ENCODE measurements at places on chromosomes 3 and 15.

GRCh38 chr15:31473385-31474058 lies 146.9 kb downstream of the KLF13 start:
- no peak for DNase-seq

GRCh38 chr15:42012241-42012640 lies 8.6 kb downstream of the PLA2G4E start:
- DNase-seq: no peak

GRCh38 chr3:151199554-151200438 lies 3.2 kb downstream of the GPR171 start:
- DNase-seq: no peak

- DNase-seq: no peak
These were observed 52.9 kb downstream of the LRTM1 start for GRCh38 chr3:54874816-54875556.

GRCh38 chr15:40763801-40764628 lies at the start of gene GCHFR:
Gene GCHFR (plus strand): TSS chr15:40764068. CDS start chr15:40764181, 113 bp downstream.
- peak; percentile 36 for DNase-seq

DNA sequence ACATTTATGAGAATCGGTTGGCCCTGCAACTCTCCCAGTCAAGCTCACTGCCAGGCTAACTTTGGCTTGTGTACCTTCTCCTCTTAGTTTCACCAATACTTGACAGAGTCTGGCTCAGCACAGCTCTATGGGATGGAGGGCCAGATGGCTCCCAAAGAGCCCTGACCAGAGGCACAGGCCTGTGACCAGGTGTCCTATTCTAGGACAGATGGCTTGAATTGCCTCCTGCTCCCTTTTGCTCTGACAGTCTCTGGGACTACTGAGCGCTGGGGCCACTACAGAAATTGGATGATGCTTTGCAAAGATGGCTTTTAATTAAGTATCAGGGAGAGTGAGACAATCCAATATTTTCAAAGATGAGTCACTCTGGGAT lies 10.3 kb upstream of the ARID3B start:
- DNase-seq: no peak

DNA sequence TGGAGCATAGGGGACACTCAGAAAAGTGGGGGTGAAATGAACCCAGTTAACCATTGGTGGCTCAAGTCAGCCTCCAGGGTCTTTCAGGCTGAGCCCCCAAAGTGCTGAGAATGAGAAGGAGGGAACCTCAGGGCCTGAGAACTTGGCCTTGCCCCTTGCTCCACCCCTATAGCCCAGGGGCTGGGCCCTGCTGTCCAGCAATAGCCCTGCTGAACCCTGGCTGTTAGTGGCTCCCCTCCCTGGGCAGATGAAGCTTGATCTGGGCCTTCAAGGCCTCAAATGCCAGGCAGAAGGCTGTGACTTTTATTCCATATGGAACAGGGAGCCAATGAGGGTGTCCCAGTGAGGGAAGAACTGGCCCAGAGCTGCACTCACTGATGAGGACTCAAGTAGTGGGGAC lies 16.2 kb downstream of the ADAMTS7 start:
- DNase-seq: no peak

DNA sequence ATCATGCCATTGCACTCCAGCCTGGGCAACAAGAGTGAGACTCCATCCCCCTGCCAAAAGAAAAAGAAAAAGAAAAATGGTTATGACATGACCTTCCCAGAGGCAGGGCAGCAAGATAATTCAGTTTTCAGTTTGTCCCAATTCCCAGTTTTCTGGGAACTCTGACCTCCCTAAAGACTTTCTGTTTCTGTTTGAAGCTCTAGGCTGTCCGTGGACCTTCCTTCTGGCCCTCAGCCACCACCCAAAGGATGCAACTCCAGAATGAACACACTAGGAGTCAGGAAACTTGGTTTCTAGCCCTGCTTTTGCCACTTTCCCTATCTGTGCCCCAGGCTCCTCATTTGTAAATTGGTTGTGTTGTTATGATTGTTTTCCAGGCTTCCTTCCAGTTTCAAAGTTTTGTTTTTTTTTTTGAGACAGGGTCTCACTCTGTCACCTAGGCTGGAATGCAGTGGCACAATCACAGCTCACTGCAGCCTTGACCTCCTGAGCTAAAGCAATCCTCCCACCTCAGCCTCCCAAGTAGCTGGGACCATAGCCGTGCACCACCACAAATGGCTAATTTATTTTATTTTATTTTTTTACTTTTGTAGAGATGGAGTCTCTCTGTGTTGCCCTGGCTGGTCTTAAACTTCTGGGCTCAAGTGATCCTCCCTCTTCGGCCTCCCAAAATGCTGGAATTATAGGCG lies 68.6 kb downstream of the CDC25A start:
- no peak for DNase-seq

All from NCI-H2029 (cell line).